ENCODE measurements at places on chromosomes 2 and 18. TPM values are rescaled to one million over a fixed set of nuclear protein-coding genes. Genes with fewer than 3 reads are reported as not detected.
A peak's percentile ranks its signal among the peaks of the same experiment; 100 is the strongest.

DNA sequence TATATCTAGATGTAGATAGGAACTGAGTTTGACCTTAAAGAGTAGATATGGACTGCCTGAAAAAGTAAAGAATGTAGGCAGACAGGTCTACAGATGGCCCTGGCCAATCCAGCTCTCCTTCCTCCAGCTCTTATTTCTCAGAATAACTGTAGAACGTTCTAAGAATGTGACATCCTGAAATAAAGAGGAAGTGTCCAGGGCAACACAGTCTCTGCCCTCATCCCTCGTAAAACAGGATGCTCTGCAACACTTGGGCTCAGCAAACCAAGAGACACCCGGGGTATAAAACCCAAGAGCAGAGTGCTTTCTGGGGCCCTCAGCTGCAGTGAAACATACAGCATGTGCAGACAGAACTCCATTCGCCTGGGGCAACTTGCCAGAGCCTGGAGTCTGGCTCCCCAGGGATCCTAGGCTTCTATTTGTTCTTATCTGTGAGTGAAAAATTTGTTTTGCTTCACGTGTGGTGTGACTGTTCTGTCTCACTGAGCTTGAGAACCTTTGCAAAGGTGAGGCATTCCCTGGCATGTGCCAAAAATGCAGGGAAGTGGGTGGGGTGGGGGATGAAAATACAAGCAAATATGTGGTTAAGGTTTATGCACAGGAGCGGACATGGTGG is 401.0 kb downstream of the SETBP1 start:
- H3K36me3 ChIP-seq: no peaks in the 10 kb centered on the region
- H3K27ac ChIP-seq: no peak overlapping the region
- H3K4me1 ChIP-seq: no peaks in the 10 kb centered on the region
- no peak overlapping the region for H3K4me3 ChIP-seq
- H3K27me3 ChIP-seq: peaks cover 32% of the 10 kb centered on the region
- DNase-seq: no peak

- H3K27me3 ChIP-seq: no peaks in the 10 kb centered on the region
- no peak overlapping the region for H3K4me3 ChIP-seq
- peaks cover 4% of the 10 kb centered on the region for H3K4me1 ChIP-seq
- DNase-seq: no peak
- peaks cover 4% of the 10 kb centered on the region for H3K36me3 ChIP-seq
These were observed 16.8 kb downstream of the AP1S3 start for GRCh38 chr2:223820549-223820948.

DNA sequence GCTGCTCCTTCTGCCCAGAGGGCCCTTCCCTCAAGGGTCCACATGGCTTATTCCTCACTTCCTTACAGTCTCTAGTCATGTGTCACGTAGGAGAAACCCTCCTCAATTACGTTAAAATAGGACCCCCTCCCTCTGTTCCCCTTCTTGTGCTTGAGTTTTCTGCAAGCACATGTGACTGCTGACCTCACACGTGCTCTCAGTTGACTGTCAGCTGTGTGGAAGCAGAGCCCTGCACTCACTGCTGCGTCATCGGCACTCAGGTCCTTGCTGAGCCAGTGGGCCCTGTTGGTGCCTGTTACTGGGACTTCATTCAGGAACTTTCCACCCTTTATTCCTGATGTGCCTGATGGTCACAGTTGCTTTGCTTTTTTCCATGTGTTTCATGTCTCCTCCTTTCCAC is 11.1 kb downstream of the ATG16L1 start:
- no peaks in the 10 kb centered on the region for H3K27me3 ChIP-seq
- no peak for DNase-seq
- H3K36me3 ChIP-seq: peaks cover 28% of the 10 kb centered on the region
- H3K4me3 ChIP-seq: no peak overlapping the region

DNA sequence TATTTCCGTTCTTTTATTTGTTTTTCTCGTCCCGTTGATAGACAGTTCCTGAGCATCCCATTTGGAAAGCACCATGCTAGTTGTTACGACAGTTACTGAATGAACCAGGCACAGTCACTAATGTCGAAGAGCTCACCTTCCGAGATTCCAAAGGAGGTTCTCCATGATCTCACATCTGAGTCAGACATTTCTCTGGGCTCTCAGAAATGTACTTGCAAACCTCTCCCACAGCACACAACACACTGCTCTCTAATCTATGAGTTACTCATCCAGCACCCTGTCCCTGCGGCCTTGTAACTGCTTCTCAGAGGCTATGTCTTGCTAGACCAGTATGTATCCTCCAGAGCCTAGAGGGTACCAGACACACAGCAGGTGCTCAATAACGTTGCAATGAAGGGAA is 174.7 kb downstream of the DNER start:
- H3K4me1 ChIP-seq: peaks cover 3% of the 10 kb centered on the region
- H3K4me3 ChIP-seq: no peak overlapping the region

GRCh38 chr2:201680743-201681142 is 17.7 kb downstream of the MPP4 start:
- H3K27ac ChIP-seq: peak overlapping the region; percentile 12

DNA sequence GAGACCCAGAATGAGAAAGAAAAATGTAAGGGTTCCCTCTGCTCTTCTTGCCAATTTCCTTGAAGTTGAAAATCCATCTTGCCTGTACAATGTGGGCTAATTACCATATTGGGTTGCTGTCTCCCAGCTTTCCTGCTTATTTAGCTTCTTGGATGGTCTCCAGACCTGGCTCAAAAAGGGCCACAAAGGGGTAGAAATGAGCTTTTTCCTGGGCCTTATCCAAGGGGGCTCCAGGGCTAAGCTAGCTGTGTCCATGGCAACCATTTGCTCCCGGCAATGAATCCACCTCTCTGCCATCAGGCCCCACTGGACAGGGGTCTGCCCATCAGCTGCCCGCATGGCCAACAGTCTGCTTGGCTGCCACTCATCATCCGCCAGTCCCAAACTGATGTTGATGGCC is 85.0 kb downstream of the BOD1L2 start:
- no peaks in the 10 kb centered on the region for H3K36me3 ChIP-seq
- H3K27me3 ChIP-seq: no peaks in the 10 kb centered on the region
- H3K4me1 ChIP-seq: no peaks in the 10 kb centered on the region
- H3K4me3 ChIP-seq: no peak overlapping the region
- H3K27ac ChIP-seq: no peak overlapping the region
- DNase-seq: no peak

- no peaks in the 10 kb centered on the region for H3K27me3 ChIP-seq
- no peak overlapping the region for H3K4me3 ChIP-seq
- H3K36me3 ChIP-seq: no peaks in the 10 kb centered on the region
- no peaks in the 10 kb centered on the region for H3K4me1 ChIP-seq
These were observed 87.0 kb upstream of the MAP4K3 start for GRCh38 chr2:39524061-39524460.

GRCh38 chr18:11412811-11413210 is 196.6 kb upstream of the SLC35G4 start:
- H3K4me1 ChIP-seq: no peaks in the 10 kb centered on the region
- H3K36me3 ChIP-seq: no peaks in the 10 kb centered on the region
- H3K27me3 ChIP-seq: peaks cover 5% of the 10 kb centered on the region
- H3K4me3 ChIP-seq: no peak overlapping the region
- no peak overlapping the region for H3K27ac ChIP-seq

GRCh38 chr2:74041182-74041581 is 56.5 kb downstream of the TET3 start:
- H3K4me1 ChIP-seq: peaks cover 55% of the 10 kb centered on the region
- peak overlapping the region; percentile 21 for H3K4me3 ChIP-seq
- no peaks in the 10 kb centered on the region for H3K36me3 ChIP-seq
- no peak for DNase-seq

GRCh38 chr2:222450021-222450420 is 25.7 kb downstream of the SGPP2 start:
- peaks cover 2% of the 10 kb centered on the region for H3K4me1 ChIP-seq
- H3K27me3 ChIP-seq: peaks cover 4% of the 10 kb centered on the region

GRCh38 chr18:76412010-76412817 is 82.8 kb downstream of the ZNF516 start:
- H3K4me1 ChIP-seq: peaks cover 36% of the 10 kb centered on the region
- no peak overlapping the region for H3K4me3 ChIP-seq
- H3K27me3 ChIP-seq: no peaks in the 10 kb centered on the region
- peak overlapping the region; percentile 45 for H3K27ac ChIP-seq

DNA sequence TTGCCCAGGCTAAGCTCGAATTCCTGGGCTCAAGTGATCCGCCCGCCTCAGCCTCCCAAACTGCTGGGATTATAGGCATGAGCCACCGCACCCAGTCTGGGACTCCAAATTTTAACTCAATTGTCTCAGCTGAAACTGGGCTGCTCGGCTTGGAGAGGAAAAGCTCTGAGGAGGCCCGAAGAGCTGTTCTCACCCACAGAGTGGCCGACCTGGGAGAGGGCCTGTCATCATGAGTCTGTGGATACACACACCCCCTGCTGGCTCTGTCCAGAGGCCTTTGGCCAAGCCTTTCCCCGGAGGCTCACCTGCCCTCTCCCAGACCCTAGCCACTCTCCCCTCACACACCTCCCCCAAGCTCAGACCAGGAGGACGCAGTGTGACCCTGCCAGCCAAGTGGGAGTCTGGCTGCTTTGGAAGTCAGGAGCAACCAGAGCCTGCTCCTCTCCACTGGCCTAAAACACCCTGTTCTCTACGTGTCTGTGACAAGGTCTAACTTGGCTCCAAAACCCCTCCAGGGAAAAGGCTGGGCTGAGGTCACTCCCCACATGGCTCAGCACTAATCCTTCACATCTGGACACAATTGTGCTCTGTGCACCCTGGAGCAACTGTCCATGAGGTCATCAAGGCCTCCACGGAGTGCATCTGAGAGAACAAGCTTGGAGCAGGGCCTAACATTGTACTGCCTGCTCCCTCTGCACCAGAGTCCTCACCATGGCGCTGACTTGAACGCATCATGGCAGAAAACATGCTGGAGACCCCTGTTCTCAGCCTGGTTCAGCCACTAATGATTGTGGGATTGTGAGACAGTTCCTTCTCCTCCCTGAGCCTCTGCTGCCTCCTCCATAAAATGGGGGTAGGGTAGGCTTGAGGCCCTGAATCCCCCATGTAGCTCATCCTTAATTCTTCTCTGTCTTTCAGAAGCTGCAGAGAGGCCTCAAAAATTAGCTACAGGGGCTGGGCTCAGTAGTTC is 49.9 kb upstream of the RAB6C start:
- no peak for DNase-seq
- H3K4me3 ChIP-seq: no peak overlapping the region
- H3K4me1 ChIP-seq: peaks cover 3% of the 10 kb centered on the region

GRCh38 chr18:12324991-12325725 is 17.1 kb downstream of the TUBB6 start:
- H3K4me1 ChIP-seq: peaks cover 5% of the 10 kb centered on the region
- H3K27me3 ChIP-seq: no peaks in the 10 kb centered on the region
- no peak overlapping the region for H3K4me3 ChIP-seq
- no peak for DNase-seq
- peaks cover 5% of the 10 kb centered on the region for H3K36me3 ChIP-seq

GRCh38 chr18:37564711-37565100 is 892 bp downstream of the CELF4 start:
- peaks cover 7% of the 10 kb centered on the region for H3K4me1 ChIP-seq
- peak overlapping the region; percentile 13 for H3K4me3 ChIP-seq
- H3K27me3 ChIP-seq: peaks cover 55% of the 10 kb centered on the region
- no peak for DNase-seq
- no peak overlapping the region for H3K27ac ChIP-seq
- no peaks in the 10 kb centered on the region for H3K36me3 ChIP-seq

Gene PDCD1
- 10.4 TPM for total RNA-seq

Gene ZC3H8
- 15.3 TPM for total RNA-seq

Gene SERPINB10
- not detected for total RNA-seq

Gene ZSCAN30
- total RNA-seq: 10.0 TPM

All from T-helper 17 cell (primary cell).